Thoracic aorta (tissue), 2 donors: ENCODE measurements at places on chromosomes 3 and 15.

DNA sequence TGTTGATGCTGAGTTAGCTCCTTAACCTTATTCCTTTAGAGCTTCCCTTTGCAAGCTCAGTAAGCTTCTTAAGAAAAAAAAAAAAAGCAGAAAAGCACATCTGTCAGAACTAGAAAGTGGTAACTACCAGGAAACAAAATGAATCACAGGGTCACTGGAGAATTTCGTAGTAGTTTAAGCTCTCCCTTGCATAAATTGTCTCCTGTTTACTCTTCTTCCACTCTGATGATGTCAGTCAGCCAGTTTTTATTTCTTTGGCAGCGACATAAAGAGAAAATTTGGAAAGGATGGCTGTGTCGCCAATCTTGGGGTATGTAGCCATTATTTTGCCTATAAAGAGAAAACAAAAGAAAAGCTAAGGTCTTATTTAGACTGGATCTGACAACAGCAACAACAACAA is 3.2 kb upstream of the GABRR3 start:
- no peak for DNase-seq

DNA sequence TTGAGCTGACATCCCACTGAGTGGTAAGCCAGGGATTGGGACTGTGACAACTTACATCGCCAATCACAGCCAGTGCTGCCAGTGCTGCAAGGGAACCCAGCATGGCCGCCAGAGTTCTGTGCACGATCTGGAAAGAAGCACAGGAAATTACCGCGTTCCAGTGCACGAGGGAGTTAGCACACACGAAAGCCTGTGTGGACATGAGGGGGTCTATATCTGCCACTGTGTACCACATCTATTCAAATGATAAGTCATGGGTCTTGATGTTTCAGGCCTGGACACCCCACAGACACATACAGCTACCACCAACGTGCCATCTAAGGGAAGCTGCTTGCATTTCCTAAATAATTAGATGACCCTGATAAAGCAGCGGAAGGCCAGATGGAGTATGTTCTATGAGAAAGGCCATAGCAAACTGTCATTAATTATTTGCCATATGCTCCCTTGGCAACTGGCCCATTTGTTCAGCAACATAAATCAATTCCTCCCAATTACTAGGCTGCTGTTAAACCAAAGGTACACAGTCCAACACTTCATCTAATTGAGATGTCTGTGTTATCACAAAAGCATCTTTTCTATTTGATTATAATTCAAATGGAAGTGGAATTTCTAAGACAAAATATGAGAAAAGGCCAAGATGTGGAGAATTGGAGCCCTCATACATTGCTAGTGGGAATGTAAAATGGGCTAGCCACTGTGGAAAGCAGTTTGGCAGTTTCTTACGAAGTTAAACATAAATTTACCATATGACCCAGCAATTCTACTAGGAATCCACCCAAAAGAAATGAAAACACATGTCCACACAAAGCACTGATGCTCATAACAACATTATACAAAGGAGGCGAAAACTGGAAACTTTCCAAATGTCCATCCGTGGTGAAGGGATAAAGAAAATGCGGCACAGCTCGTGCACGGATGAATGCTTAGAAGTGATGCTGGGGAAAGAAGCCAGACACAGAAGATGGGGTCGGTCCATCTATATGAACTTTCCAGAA is 108.3 kb downstream of the OCA2 start:
- DNase-seq: no peak

DNA sequence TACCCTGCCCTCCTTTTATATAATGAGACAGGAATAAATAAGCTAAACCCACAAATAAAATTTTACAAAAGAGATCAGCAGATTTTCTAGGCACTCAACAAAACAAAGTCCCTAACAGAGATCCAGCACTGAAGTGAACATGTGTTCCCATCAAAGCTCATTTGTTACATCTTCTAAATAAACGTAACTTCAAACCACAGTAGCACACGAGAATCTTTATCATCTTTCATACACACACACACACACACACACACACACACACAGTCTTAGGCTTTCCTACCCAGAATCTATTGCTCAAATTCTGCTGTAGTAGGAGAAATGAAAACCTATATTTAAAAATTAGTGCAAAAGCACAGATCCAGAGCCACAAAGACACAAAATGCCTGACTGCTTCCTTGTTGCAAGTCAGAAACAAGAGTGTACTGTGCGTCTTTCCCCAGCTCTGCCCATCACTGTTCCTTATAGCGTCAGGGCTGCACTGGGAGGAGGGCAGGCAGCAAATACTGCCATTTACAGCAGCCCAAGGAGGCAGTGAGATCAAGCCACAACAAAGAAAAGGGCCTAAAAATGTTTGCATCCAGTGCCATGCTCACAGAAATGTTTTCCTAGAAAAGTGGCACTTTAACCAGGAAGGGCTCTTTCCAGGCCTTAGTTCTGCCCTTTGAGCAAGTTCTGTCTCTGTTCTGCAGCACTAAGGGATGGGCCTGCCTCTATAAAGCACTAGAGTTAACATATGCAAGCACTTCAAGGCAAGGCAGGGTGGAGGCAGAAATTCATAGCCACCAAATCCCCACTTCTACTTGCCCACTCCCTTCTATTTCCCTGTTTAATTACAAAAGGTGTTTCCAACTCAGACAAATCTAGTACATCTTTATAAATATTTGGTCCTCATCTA is 6.0 kb downstream of the IP6K1 start:
- no peak for DNase-seq

GRCh38 chr3:112736805-112737566 is 96.0 kb upstream of the CCDC80 start:
- DNase-seq: no peak

DNA sequence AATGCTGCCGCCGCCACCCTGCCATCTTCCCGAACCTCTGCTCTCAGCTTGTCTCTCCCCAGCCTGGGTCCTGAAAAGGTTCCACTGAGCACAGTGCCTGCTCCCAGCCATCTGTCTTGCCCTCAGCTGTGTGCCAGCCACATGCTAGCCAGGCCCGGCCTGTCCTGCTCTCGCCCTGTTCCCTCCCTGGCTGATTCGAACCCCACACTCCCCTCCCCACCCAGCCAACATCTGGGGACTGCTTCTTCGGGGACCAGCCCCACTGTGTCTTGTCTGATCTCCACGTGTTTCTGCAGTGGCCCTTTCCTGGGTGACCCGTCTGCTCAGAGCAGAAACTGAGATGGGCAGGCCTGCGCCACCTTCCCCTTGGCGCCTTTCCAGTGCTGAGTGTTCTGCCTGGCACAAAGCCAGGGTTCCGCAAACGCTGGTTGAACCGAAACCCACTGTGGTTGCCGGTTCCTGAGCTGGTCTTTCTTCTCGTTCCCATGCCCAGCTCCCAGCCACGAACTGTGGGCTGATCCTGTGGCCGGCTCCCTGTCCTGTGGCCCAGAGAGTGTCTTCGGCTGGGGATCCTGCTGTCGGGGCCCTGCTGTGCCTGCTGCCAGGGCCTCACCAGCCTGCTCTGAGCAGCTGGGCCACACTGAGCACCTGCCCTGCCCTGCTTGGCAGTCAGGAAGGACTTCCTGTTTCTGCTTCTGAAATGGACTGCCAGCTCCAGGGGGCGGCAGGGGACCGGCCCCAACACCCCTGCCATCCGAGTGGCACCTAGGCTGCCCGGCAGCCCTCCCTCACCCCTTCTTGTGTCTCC is 62.7 kb upstream of the KLF13 start:
- DNase-seq: no peak

- DNase-seq: no peak
These were observed 38.3 kb downstream of the RSRC1 start for GRCh38 chr3:158148218-158148617.

- no peak for DNase-seq
These were observed 3.8 kb upstream of the KCNMB2 start for GRCh38 chr3:178532476-178532875.

- DNase-seq: no peak
These were observed 29.6 kb upstream of the CTDSPL2 start for GRCh38 chr15:44397869-44398268.

DNA sequence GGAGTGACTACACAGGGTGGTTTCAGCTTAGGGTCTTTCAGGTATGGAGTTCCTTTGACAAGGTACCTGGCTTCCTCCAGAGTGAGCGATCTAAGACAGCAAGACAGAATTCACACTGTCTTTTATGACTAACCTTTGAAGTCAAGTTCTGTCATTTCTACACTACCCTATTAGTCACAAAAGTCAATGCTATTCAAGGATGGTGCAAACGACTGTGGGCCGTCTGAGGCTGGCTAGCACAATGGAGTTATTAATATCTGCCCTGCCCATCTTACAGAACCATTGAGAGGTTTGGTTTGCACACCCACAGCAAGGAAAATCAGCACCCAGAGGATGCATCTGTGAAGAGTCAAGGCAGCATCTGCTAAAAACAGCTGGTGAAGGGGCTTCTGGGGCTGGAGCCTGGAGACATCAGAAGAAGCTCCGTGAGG is 62.9 kb upstream of the XCR1 start:
- no peak for DNase-seq

DNA sequence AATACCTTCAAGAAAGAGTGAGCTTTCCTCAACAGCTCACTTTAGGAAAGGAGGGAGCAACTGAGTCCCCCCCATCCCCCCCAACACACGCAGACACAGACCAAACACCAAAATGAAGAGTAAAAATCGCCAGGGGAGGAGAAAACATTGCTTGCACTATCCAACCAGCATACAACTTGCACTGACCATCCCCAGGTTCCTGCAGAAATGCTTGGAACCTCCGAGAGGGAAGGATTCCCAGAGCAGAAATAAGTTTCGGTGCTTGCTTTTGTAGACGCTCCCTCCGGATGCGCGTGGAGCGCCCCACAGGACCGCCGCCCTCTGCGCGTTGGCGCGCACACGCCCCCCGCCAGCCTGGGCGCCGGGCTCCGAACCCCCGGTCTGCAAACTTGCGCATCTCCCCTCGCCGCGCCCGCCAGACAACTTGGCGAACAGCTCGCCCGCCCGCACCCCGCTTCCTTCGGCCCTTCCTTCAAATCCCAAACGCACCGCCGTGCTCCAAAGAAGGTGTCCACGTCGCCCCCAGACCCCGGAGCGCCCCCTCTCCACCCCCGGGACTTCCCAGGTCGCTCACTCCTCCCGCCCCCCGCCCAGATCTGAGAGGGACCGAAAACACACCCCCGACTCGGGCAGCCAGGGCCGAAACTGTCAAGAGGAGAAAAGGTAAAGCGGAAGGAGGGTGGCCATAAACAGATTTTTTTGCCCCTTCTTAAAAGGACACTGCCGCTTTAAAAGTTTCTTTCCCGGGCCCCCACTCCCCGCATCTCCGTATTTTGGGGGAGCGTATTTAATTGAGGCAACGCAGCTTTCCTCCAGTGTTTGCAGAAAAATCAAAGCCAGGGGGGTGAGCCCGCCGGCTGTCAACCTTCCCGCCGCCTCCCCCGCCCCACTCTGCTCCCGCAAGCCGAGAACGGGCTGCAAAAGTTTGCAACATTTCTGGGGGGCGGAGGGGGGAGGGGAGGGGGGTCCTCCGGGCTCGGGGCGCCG is 859 bp downstream of the RORA start:
- no peak for DNase-seq
